DMS153 (cell line): ENCODE measurements at places on chromosomes 6 and 20.

GRCh38 chr20:3229158-3229557 lies 9.8 kb downstream of the SLC4A11 start:
- no peak for DNase-seq

- DNase-seq = no peak
These were observed 3.9 kb downstream of the OLIG3 start for GRCh38 chr6:137490006-137490905.

GRCh38 chr20:62413025-62413570 lies 6.0 kb upstream of the CABLES2 start:
- DNase-seq = no peak

- DNase-seq = no peak
These were observed 124.5 kb upstream of the SAMD5 start for GRCh38 chr6:147384029-147384428.

GRCh38 chr6:156956286-156956685 lies 179.1 kb downstream of the ARID1B start:
- no peak for DNase-seq

DNA sequence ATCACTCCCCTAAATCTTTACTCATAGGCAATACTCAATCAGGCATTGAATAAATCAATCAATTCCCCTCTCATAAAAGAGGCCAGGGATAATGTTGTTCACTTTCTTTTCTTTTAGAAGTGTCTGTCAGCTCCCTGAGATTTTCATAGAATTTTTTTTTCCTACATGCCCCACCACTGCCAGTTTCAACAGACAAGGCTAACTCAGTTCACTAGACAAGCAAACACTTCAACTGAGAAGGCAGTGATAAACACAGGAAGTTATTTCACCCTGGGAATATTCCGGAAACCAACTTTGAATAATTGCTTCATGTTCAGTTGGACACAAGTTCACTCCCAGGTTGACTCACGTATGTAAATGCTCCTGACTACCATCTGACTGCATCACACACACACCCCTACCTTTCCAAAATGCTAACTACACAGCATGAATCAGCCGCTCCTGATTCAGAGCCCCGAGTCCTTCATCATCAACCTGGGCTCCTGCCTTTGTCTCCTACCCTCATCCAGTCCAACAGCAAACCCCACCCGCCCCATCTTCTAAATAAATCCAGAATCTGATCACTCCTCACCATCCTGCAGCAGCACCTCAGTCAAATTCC lies 143.9 kb downstream of the BCAS1 start:
- peak; percentile 92 for DNase-seq

DNA sequence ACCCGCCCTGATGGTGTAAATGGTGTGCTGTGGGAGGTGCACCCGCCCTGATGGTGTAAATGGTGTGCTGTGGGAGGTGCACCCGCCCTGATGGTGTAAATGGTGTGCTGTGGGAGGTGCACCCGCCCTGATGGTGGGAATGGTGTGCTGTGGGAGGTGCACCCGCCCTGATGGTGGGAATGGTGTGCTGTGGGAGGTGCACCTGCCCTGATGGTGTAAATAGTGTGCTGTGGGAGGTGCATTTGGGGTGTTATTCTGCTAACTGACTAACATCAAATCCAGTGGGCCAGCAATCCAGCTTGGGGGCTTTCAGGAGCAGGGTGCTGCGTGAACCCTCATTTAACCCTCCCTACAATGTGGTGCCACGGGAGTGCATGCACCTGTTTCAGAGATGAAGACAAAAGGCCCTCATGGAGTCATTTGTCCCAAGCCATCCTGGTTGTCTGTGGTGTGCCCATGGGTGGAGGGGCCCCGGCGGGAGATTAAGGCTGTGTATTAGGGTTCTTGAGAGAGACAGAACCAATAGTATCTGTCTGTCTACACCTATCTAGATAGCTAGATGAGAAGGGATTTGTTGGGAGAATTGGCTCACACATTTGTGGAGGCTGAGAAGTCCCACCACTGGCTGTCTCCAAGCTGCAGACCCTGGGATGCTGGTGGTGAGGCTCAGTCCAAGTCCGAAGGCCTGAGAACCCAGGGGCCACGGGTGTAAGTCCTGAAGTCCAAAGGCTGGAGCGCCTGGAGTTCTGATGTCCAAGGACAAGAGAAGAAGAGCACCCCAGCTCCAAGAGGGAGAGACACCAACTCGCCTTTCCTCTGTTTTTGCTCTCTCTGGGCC lies 39.2 kb downstream of the TMEM242 start:
- DNase-seq = no peak

- DNase-seq = no peak
These were observed 18.0 kb upstream of the MAP3K4 start for GRCh38 chr6:160973311-160974250.

- no peak for DNase-seq
These were observed 15.0 kb upstream of the TBC1D22B start for GRCh38 chr6:37242429-37243052.

GRCh38 chr20:208942-209566 lies 18.0 kb upstream of the DEFB129 start:
- peak; percentile 40 for DNase-seq

GRCh38 chr6:112416866-112417265 lies 69.7 kb downstream of the RFPL4B start:
- no peak for DNase-seq

DNA sequence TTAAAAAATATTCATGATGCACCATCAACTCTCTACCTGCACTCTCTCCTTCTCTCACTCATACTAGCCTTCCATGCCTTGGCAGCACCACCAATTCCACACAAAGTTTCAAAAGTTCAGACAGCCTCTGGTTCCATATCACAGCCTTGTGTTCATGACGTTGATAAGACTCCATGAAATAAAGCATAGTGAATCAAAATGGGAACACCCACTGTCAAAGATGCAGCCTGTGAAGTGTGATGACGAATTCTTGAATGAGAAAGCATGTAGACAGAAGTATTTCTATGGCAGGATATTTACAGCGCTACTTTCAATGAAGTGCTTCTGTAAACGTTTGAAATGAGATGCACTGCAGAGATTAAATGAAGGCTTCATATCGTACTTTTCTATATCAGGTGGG lies 77.3 kb upstream of the FERMT1 start:
- no peak for DNase-seq

DNA sequence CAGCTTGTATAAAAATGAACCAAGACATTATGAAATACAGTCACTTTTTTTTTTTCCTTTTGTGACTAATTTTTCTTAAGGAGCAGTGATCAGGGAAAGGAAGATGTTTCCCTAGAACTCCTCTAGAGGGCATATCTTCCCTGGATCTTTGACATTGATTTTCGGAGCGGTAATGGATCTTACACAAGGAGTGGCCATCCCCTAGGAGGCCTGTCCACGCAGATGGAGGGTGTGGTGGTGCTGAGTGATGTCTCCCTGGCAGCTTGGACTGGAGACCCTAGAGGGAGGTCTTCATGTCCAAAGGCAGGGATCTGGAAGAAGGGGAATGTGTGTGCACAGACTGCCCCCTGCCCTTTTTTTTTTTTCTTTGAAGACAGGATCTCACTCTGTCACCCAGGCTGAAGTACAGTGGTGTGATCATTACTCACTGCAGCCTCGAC lies 7.0 kb upstream of the KIFC1 start:
- DNase-seq = no peak
